ENCODE measurements at places on chromosomes 2 and 18.

GRCh38 chr2:65367524-65367923, 64.9 kb downstream of the SPRED2 start:
- no peak for DNase-seq

GRCh38 chr2:241399941-241400922, 44.1 kb downstream of the FARP2 start:
- DNase-seq, result no peak

- DNase-seq, result no peak
Measured at GRCh38 chr2:16022548-16023240, 82.3 kb downstream of the MYCN start.

- DNase-seq, result peak; percentile 58
Measured at GRCh38 chr2:197628043-197628500, 47.3 kb downstream of the RFTN2 start.

- DNase-seq, result peak; percentile 47
Measured at GRCh38 chr2:236571145-236571544, 1.5 kb downstream of the ACKR3 start.

- peak; percentile 40 for DNase-seq
Measured at GRCh38 chr2:85605406-85606115, 3.1 kb upstream of the TMEM150A start.

DNA sequence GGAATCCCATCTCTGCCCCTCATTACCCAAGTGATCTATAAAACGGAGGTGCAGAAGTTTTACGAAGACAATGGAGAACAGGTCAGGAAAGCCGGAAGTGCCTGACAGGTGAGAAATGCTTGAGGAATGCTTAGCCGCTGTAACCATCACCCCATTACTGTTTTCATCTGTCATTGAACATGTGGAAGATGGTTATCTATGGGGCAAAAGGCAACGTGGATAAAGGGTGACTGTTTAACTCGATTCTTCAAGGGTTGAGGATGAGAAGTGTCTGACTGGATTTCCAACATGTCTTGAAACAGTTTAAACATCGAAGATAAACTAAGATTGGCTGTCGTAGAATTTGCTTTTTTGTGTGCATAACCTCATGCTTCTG, 17.3 kb downstream of the HK2 start:
- no peak for DNase-seq

- no peak for DNase-seq
Measured at GRCh38 chr18:46253498-46253897, 149.3 kb downstream of the HAUS1 start.

Data from endodermal cell (in vitro differentiated cells).